ENCODE measurements at places on chromosomes 6 and 20. TPM values are rescaled to one million over a fixed set of nuclear protein-coding genes. Genes with fewer than 3 reads are reported as not detected.

DNA sequence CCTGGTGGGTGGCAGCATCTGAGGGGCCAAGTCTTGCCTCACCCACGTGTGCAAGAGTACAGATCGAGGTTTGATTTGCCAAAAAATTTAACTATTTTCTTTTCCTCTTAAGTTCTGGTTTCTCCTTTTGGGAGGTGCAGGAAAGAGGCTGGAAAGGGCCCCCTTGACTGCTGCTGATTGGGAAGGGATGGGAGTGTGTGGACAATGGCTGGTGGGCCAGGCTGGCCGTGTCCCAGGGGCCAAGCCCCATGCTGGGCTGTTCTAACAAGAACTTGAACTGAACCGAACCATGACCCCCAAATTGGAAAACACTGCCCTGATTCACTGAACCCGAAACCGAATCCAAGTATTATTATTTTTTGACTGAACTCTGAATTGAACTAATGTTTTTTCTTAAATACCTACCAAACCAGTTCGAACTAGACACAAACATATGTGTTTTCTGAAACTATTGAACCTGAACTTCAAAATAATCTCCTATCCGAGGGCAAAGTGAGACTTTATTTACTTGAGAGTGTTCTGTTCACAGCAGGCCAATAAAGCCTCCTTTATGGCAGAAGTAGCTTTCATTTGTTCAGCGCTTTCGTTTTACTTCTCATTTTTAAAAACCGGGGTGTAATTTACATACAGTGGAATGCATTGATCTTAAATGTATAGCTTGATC lies 91.2 kb downstream of the CDC5L start:
- no peak for DNase-seq

- DNase-seq: no peak
Measured at GRCh38 chr20:38034108-38034649, 633 bp downstream of the RPRD1B start.

Gene CCN5
- not detected for total RNA-seq

DNA sequence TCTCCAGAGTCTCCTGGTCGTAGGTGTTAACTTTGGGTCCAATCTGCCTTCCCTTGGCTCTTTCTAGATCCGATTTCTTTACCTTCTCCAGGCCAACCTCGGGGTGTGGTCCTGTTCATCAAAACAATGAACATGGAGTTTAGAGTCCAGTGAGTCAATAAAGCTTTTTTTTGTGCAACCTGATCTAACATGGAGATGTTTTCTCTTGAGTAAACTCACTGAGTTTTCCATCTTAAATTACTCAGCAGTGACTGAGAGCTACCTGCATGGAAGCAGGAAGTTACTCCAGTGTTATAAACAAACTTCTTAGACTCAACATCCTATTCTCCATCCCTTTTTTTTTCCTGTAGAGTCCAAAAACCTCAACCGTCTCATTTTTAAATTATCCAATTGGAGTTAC lies 14.9 kb upstream of the SLC22A1 start:
- no peak for DNase-seq

GRCh38 chr20:17482536-17482935 lies 48.6 kb downstream of the BFSP1 start:
- no peak for DNase-seq

GRCh38 chr6:140718021-140718420 lies 1343.6 kb upstream of the CITED2 start:
- no peak for DNase-seq

Gene SPINT4
- total RNA-seq: not detected

DNA sequence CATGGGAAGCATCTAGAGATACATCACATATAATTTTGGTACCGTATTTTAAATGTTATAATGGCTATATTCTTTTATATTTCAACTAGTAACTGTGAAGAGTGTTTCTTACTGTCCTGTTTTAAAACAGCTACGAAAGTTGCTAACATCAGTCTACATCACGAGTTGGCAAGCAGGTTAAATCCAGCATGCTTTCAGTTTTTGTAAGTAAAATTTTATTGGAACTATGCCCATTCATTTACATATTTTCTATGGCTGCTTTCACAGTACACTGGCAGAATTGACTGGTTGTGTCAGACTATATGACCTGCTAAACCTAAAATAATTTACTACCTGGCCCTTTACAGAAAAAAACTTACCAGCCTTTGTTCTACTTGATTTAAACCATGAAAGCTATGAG lies 478.1 kb downstream of the PHF3 start:
- no peak for DNase-seq

Gene TEAD3
- total RNA-seq: 9.7 TPM

Gene MCCD1
- total RNA-seq: not detected

- DNase-seq: peak; percentile 23
Measured at GRCh38 chr6:12911427-12911826, 194.9 kb downstream of the PHACTR1 start.

Gene BCAS4
- total RNA-seq: 15.3 TPM

Gene GNAS
- 794 TPM for total RNA-seq

Gene CST4
- total RNA-seq: not detected

- DNase-seq: no peak
Measured at GRCh38 chr20:271528-271927, 14.0 kb downstream of the DEFB132 start.

- DNase-seq: no peak
Measured at GRCh38 chr6:130993292-130993765, 69.7 kb downstream of the EPB41L2 start.

DNA sequence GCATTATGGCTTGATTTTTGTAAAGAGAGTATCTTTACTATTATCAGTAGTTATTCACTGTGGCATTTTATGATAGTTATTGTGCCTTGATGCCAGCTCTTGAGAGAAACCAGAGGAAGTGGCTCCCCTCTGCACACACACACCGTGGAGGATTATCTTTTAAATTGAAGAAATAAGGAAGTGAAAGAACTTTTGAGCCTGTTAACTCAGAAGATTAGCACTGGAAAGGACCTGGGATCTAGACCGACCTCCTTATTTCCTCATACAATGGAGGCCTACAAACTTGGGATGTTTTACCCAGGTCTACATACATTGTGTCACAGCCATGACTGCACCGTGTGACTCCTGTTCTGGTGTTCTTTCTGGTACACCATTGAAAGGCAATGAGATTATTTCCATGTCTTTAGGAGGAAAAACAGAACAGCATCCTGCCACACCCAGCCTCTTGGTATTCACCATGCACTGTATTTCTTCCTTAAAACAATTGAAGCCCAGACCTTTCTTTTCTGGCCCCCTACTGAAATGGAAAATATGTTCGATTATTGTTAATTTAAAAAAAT lies 40.6 kb downstream of the HECA start:
- DNase-seq: no peak

GRCh38 chr6:155341130-155341828 lies 27.0 kb upstream of the TFB1M start:
- no peak for DNase-seq

GRCh38 chr20:25038591-25039015 lies 19.3 kb downstream of the ACSS1 start:
- DNase-seq: no peak

- DNase-seq: peak; percentile 77
Measured at GRCh38 chr20:21391185-21391971, 5.9 kb downstream of the NKX2-4 start.

Gene GATA5
- 0.12 TPM for total RNA-seq

DNA sequence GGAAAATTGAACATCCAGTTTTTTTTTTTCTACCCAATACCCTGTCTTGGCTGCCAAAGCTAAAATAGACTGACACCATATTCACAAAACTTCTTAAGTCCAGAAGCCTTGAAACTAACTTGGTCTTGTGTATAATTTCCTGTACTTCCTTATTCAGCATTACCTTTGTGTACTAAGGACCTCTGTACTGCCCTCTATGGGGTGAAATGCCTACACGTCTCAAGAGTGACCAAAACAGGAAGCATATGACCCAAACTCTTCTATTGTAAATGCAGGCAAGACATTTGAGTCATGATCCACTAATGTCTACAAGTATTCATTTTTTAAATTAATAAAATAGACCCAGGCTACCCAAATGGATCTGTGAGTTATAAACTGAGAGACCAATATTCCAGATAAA lies 50.4 kb downstream of the HMGCLL1 start:
- DNase-seq: peak; percentile 48

DNA sequence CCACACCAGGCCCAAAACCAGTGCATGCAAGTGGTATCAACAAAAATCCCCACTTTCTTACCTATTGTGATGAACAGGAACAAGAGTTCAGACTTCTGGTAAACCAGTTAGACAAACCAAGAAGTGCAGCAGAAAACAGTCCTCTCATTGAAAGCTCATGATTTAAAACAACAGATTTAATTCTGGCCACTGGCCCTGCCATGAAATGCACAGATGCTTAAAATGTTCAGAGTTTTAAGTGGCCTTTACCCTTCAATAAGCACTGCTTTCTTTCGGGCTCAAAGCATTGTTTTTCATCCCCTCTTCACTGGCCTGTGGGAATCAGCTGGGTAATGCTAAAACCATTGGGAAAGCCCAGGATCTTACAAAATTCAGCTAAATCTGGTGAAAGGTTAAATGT lies 102.4 kb upstream of the ISM1 start:
- no peak for DNase-seq

Gene MOG
- total RNA-seq: not detected

- DNase-seq: no peak
Measured at GRCh38 chr6:163474581-163474980, 60.1 kb downstream of the QKI start.

GRCh38 chr6:4299476-4299875 lies 164.1 kb upstream of the ECI2 start:
- DNase-seq: no peak

Gene OPRM1
- not detected for total RNA-seq

- no peak for DNase-seq
Measured at GRCh38 chr20:38169636-38170193, 4.6 kb upstream of the TGM2 start.

Gene PEDS1
- total RNA-seq: 21.6 TPM

DNA sequence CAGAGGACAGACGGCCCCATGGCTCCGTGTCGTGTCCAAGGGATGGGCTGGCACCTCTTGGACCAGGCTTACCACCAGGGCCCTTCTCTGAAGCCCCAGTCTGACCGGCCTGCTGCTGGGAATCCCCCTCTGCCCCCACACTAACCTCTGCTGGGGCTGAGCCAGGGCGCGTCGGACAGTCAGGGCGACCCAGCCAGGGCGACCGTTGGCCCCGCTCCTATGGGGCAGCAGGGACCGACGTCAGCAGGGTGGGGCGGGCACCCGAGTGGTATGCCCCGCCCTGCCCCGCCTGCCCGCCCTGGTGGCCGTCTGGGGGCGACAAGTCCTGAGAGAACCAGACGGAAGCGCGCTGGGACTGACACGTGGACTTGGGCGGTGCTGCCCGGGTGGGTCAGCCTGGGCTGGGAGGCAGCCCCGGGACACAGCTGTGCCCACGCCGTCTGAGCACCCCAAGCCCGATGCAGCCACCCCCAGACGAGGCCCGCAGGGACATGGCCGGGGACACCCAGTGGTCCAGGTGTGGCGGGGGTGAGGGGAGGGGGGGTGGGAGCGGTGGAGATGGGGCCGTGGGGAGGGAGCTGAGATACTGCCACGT lies at the start of gene SLC17A9:
TSS of gene SLC17A9 (plus strand) at position 337 of the 595 bp plus-strand sequence. CDS start at position 459, 122 bp downstream.
- DNase-seq: peak; percentile 79

- DNase-seq: no peak
Measured at GRCh38 chr20:57374931-57375651, 16.1 kb upstream of the RBM38 start.

- DNase-seq: peak; percentile 29
Measured at GRCh38 chr6:127267646-127268625, 1.3 kb downstream of the RNF146 start.

Gene SPTLC3
- 4.2 TPM for total RNA-seq

Gene SAPCD1
- total RNA-seq: 10.1 TPM

DNA sequence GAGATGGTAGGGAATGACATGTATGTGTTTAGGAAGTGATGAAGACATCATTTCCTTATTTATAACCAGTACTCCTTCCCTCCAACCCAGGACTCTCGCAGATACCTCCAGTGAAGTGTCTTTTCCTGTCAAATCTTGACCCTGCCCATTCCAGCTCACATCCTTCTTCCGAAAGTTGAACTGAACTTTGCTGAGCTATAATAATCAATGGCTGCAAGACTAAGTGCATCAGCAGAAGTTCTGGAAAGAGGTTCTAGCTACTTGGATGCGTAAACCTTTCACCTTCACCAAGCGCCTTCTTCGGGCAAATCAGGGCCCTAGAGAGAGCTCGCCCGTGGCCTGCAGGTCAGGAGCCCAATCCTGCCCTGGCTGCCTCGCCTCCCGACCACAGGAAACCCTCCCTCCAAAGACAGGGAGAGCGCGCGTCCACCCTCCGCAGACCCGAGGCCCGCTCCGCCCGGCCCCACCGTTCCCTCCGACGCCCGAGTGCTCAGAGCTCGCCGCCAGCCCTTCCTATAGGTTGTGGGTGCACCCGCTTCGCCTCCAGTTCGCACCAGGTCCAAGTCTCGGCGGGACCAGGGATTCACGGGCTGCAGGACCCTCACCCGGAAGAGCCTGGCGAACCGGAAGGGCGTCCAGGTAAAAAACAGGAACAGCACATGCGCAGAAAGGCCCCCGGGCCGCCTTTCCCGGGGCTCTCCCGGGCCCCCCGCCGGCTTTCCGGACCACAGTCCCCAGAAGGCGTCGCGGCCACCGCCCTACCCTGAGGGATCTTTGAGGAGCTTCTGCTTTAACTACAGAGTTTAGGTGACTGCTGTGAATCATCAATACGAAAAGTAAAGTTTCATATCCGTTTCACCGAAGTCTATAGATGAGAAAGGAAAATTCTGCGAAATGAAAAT lies at the start of gene ZNF334:
TSS of gene ZNF334 (minus strand) at position 617 of the 902 bp plus-strand sequence. CDS start 1,457 bp downstream, outside the sequence.
- DNase-seq: peak; percentile 85

GRCh38 chr6:126955621-126956020 lies 162.8 kb upstream of the RSPO3 start:
- no peak for DNase-seq

- DNase-seq: no peak
Measured at GRCh38 chr6:2659882-2660281, 90.8 kb downstream of the MYLK4 start.

DNA sequence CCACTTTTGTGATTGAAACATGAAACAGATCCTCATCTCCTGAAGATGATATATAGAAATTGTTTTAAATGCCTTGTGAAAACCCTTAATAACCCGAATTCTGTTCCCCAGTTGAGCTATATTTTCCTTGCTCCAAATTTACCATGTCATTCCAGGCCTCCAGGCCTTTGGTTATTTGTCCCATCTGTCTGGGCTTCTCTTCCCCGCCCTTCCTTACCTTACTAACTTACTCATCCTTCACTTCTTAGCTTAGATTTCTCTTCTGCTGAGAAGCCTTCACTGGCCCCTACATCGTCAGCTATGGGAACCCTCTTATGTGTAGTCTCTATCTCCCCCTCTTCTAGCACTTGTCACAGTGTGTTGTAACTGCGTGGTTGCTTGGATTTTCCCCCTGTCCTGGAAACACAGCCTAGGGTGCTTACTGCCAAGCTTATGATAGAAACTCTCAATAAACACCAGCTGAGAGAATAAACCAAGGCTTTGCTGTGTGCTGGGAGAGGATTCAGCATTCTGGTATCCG lies 68.6 kb downstream of the SGK1 start:
- DNase-seq: no peak

- no peak for DNase-seq
Measured at GRCh38 chr6:74289884-74290283, 593.9 kb downstream of the CD109 start.

Gene ATRN
- 31.2 TPM for total RNA-seq

GRCh38 chr20:9490631-9491030 lies 23.8 kb upstream of the LAMP5 start:
- no peak for DNase-seq

- peak; percentile 80 for DNase-seq
Measured at GRCh38 chr6:159654483-159655098, 38.5 kb downstream of the SOD2 start.

Data from neural progenitor cell (in vitro differentiated cells).